ENCODE measurements at places on chromosomes 5 and 9.

GRCh38 chr9:33225319-33226147 lies 14.4 kb upstream of the SPINK4 start:
- DNase-seq: peak; percentile 70

DNA sequence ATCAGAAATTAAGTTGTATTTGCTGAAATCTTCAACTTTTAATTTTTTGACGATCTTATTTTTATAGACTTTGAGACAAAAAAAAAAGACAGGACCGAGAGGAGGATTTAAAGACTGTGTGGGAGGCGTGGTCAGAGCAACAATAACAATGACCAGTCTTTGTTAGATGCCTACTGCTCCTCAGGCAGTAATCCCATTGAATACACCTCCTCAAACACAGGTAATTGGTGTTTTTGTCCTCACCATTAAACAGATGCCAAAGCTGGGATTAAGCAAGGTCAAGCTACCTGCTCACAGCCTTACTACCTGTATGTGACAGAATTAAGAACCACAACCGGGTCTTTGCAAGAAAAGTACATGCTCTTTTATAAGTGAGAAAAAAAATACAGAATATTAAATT lies 233.3 kb upstream of the GRAMD2B start:
- DNase-seq: no peak

- no peak for DNase-seq
Observed at GRCh38 chr9:127158786-127159324, 36.4 kb upstream of the ANGPTL2 start.

DNA sequence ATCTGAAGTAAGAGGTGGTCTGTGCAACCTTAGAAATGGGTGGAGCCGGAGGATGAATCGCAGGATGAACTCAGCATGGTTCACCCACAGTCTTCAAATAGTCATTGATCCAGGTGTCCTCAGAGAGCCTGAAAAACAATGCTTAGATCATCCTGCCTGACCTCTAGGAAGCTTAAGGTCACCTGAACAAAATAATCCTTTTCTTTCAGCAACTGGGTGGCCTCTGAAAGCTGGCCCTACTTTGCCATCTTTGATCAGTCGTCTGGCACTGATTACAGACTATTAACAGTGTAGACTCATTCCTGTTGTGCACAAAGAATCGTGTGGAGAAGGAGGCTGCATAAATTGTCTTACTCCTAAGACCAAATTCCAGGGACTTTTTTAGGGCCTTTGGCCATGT lies 50.7 kb downstream of the PIP5K1B start:
- DNase-seq: no peak

GRCh38 chr9:115910959-115911358 lies 242.6 kb upstream of the PAPPA start:
- no peak for DNase-seq

DNA sequence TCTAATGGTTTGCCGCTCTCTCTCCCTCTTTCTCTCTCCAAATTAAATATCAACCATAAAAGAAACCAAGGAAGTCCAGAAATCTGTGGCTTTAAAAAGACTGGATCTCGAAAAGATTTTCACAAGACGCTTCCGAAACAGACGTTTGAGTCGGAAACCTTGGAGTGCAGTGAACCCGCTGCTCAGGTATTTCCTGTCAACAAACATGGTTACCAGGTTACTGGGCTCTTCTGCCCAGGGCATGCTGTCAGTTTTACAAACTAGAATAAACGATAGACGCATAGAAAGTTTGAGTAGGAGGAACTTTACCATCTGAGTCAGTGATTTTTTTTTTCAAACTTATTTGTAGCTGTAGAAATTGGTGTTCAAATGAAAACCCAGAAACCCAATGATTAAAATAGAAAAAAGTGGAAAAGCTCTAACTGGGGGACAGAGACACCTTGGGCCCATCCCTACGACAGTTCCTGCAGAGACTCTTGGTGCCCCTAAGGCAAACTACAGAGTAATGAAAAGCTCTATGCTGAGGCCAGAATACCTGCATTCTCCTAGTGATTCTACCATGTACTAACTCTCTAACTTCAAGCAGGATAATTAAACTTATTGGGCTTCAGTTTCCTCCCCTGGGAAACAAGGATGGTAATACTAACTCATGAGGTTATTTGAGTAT lies 90.0 kb downstream of the DOCK8 start:
- no peak for DNase-seq

GRCh38 chr5:160657622-160658458 lies 194.2 kb downstream of the ATP10B start:
- DNase-seq: no peak

GRCh38 chr9:16150938-16151650 lies 598.3 kb downstream of the CCDC171 start:
- no peak for DNase-seq

GRCh38 chr9:121249563-121249962 lies 18.4 kb upstream of the GSN start:
- DNase-seq: no peak

DNA sequence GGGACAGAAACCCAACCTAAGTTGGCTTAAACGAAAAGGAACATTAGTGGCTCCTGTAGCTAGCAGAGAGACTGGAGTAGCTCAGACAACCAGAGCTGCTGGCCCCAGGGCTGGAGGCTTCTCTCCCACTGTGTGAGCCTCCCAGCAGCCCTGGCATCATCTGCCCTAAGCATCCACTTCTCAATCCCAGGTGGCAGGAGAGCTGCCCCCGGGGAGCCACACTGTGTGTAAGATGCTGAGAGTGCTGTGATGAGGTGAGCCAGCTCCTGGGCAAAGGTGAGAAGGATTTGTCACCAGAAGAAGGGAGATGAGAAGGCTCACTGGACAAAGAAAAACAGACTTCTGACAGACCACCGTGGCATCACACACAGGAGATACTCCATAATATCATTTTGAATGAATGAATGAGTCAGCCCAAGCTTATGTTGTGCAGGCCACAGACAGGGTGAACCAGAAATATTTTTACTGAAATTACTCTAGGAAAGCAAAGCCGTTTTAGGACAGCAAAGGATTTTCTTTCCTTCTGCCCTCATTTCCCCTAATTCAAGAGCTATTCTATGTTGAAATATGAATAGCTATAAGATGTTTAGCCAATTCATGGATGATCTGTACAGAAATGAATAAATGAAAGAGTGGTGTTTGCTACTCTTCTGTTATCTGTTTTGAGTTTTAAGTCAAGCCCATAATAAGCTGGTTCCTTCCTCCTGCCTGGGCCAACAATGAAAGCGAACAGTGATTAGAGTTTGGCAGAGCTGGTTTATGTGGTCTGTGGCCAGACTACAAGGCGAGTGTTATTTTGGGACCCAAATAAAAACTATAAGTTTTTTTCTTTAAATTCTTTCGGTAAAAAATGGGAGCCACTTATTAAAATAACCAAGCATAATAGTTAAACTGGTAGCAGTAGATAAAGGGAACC lies 57.4 kb upstream of the ECM2 start:
- no peak for DNase-seq

GRCh38 chr9:71758277-71758676 lies 10.0 kb downstream of the CEMIP2 start:
- DNase-seq: no peak

GRCh38 chr5:35838370-35839042 lies 18.2 kb upstream of the IL7R start:
- DNase-seq: no peak

- no peak for DNase-seq
Observed at GRCh38 chr5:147160902-147161700, 73.7 kb upstream of the STK32A start.

- DNase-seq: no peak
Observed at GRCh38 chr5:73797132-73797510, 171.1 kb downstream of the ARHGEF28 start.

GRCh38 chr9:120985819-120986222 lies 59.2 kb upstream of the TRAF1 start:
- no peak for DNase-seq

GRCh38 chr5:159916841-159917761 lies 819 bp downstream of the ADRA1B start:
- no peak for DNase-seq

DNA sequence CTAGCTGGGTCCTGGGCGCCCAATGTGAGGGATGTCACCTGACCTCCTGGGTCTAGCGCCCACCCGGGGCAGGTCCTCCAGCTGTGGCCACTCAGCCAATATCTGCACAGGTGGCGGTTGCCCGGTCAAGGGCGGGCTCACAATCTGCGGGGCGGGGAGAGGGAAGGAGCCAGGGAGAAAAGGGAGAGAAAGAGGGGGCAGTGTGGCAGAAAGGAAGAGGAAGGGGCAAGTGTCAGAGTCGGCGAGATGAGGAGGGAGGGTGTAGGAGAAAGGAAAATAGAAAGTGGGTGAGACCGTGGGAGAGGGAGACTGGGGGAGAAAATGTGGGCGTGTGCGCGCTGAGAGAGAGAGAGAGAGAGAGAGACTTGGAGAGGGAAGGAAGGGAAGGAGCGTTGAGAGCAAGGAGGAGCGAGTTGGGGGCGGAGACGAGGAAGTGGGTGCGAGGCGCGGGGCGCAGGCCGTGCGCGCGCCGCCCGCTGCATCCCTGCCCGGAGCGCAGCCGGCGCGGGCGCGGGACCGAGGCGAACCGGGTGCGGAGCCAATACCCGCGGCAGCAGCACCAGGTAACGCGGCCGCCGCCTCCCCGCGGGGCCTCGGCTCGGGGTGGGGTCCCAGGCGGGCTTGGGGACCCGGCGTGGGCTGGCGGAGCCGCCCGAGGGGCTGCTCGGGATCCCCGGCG lies at the start of gene HRH2:
HRH2 (plus strand) TSS at position 479 of the 679 bp plus-strand sequence. CDS start 25,163 bp downstream, outside the sequence.
- DNase-seq: peak; percentile 60

DNA sequence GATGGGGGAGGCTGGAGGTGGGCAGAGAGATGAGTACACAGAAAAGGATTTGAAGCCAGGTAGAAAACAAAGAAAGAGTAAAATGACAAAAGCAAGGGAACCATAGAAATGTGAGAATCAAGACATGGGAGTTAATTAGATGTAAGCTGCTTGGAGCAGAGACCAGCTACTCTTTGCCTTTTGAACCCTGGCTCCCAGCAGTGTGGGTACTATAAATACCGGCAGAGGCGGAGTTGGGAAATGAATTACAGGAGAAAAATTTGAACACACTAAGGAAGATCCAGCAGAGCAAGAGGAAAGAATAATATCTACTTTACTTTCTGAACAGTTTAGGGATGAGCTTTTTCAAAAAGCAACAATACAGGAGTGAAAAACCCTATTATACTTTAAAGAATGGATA lies 36.5 kb downstream of the KIF24 start:
- DNase-seq: no peak

DNA sequence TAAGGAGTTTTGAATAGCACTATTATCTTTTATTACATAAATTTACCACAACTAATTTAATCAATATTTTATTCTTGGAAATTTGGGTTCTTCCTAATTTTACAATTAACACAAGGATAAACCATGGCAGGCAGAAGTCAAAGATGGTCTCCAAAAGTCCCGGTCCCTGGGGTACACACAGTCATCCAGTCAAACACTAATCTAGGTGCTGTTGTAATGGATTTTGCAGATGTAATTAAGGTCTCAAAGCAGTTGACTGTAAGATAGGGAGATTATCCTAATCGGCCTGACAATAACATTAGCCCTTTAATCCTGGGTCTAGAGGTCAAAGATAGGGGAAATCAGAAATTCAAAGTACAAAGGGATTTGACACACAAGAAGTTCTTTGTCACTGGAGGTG lies 57.5 kb upstream of the HTR1A start:
- no peak for DNase-seq

- DNase-seq: no peak
Observed at GRCh38 chr5:142133330-142134206, 25.0 kb downstream of the NDFIP1 start.

- DNase-seq: peak; percentile 19
Observed at GRCh38 chr9:111630182-111630963, 761 bp upstream of the DNAJC25 start.

DNA sequence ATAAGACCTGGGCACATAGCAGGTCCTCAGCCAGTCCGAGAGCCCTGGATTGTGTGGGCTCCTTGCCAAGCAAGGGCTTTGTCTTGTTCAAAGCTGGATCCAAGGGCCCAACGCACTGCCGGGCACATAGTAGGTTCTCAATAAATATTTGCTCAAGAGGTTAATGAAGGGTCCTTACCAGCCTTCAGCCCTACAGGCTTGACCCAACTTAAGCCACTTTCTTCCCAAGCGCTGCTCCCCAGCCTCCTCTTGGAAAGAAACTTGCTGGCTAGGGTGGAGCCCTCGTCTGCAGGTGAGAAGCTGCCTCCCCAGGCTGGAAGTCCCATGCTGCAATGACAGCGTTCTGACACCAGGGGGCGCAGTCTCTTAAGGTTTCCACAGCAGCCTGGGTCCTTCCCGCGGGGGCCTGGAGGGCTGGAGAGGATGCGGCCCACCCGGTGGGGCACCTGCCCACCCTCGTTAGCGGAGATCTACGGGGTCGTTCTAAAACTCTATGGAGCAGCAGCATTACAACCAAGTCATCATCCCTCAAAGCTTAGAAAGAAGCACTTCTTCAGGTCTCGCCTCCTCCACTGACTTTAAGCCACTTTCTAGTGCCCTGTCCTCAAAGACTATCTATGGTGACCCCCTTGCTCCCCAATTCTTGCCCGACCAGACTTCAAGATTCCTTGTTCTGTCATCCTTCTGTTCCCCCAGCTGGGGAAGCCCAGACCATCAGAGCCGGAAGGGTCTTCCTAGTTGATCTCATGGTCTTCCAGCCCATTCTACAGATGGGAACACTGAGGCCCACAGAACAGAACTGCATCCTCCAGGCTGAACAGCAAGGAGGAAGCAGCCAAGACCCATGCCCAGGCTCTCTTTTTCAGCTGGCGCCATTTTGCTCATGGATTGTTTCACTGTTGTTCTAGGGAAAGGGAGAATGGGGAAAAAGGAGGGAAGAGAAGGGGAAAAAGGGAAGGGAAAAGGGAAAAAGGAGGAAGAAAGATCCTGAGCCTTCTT lies 115.4 kb downstream of the LHX2 start:
- peak; percentile 87 for DNase-seq

DNA sequence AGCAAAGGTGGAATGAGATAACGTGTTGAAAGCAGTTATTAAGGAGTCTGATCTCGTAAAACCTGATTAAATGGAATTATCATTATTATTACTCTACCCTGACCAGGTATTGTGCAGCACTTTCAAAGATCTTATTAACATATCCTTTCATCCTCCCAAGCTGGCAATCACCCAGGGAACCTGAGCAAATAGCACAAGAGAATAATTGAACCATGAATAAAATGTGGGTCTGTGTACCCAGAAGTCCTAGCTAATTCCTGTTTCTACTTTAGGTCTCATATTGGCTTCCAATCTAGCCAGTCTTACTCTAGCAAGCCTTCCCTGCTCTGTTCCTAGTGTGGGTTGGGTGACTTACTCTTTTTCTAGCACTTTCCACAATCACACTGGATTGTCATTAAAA lies 162.2 kb upstream of the STK32A start:
- no peak for DNase-seq

- DNase-seq: no peak
Observed at GRCh38 chr9:108933231-108933717, 650 bp downstream of the ELP1 start.

All from nephron progenitor cell (in vitro differentiated cells).